Daoy (cell line): ENCODE measurements at places on chromosomes 6 and 20. TPM values are rescaled to one million over a fixed set of nuclear protein-coding genes. Genes with fewer than 3 reads are reported as not detected.

DNA sequence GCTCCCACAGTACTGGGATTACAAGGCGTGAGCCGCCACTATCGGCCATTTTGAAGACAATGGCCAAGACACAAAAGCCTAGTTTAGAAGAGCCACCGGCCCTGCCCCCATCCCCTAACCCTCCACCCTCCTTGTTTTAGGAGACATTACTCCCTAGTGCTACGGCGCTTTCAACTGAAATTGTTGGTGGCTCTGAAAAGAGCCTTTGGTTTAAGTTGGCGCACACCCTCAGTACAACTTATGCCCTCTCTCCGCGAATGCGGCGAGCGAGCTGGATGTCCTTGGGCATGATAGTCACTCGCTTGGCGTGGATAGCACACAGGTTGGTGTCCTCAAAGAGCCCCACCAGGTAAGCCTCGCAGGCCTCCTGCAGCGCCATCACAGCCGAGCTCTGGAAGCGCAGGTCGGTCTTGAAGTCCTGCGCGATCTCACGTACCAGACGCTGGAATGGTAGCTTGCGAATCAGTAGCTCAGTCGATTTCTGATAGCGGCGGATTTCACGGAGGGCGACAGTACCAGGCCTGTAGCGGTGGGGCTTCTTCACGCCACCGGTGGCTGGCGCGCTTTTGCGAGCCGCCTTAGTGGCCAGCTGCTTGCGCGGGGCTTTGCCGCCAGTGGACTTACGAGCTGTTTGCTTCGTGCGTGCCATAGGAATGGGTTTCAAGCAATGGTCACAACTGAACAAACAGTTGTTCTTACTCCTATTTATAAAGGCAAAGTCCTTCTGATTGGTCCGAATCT, 114.9 kb upstream of the BTN3A2 start:
- DNase-seq = peak; percentile 78

Gene CHRNA4
- total RNA-seq = not detected in 2 replicates

Gene PCSK2
- 0.06 TPM in 1 of 2 replicates, not detected in the other for total RNA-seq

DNA sequence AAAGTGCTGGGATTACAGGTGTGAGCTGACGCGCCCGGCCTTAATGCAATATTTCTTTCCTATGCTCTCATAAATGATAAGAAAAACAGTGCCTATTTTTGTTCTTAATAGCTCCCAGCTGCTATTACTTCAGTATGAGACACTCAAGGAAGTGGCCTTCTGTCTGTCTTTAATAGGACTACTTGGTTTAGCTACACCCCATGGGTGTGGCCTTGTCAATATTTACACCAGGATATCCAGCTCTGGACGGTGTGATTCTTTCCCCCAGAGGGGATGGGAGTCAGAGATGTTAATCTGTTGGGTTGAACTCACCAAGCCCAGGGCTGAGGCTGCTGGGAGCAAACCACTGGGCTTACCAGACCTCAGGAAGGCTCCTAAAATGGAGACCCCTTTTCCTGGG, 134.2 kb downstream of the CEP57L1 start:
- peak; percentile 31 for DNase-seq

GRCh38 chr6:109240370-109241084, 141.7 kb downstream of the CD164 start:
- DNase-seq = no peak

DNA sequence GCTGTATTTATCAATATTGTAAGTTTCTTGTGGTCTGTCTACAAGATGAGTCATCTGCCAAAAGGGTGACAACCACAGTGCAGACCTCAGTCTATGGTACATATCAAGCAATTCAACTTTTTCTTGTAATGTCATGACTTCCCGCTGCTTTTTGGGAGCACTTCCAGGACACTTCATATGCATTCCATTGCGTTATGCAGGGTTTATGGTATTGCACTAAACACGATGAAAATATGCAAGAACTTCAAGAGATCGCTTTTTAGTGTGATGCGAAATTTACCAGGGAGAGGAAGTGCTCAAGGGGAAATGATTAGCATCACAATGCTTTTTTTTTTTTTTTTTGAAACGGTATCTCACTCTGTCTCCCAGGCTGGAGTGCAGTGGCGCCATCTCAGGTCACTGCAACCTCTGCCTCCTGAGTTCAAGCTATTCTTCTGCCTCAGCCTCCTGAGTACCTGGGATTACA, 166.5 kb downstream of the TFAP2A start:
- peak; percentile 88 for DNase-seq

Gene IL20RA
- 0.27 and 0.57 TPM in 2 replicates for total RNA-seq

GRCh38 chr6:69609836-69610472, 186.9 kb downstream of the LMBRD1 start:
- DNase-seq = no peak

Gene MDFI
- total RNA-seq = 45.7 and 53.7 TPM in 2 replicates

GRCh38 chr6:8736156-8736895, 301.0 kb upstream of the SLC35B3 start:
- peak; percentile 61 for DNase-seq

DNA sequence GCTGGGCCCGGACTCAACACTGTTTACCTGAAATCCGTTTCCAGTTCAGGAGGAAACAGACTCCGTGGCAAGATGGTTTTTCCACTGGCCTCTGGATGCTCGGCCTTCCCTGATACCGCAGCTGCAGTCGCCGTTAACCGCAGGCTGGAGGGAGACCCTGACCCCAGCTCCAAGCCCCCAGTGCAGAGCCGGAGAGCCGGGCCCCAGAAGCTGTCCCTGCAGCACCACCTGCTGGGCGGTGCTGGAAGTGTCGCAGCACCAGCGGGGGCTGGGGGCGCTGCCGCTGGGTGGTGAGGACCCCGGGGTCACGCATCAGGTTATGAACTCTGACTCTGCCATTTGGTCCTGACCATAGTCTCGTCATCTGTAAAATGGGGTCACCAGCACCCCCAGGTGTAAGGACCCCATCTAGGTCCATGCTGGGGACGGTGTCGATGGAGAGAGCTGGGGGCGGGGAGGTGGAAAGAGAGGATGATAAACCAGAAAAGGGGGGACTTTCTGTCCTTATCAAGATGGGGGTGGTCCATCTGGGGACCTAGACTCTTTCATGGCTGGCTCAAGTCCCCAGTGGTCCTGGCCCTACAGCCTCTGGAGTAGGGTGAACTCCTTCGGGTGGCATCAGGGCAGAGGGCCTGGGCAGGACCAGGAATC, 20.8 kb upstream of the CHRNA4 start:
- DNase-seq = no peak

DNA sequence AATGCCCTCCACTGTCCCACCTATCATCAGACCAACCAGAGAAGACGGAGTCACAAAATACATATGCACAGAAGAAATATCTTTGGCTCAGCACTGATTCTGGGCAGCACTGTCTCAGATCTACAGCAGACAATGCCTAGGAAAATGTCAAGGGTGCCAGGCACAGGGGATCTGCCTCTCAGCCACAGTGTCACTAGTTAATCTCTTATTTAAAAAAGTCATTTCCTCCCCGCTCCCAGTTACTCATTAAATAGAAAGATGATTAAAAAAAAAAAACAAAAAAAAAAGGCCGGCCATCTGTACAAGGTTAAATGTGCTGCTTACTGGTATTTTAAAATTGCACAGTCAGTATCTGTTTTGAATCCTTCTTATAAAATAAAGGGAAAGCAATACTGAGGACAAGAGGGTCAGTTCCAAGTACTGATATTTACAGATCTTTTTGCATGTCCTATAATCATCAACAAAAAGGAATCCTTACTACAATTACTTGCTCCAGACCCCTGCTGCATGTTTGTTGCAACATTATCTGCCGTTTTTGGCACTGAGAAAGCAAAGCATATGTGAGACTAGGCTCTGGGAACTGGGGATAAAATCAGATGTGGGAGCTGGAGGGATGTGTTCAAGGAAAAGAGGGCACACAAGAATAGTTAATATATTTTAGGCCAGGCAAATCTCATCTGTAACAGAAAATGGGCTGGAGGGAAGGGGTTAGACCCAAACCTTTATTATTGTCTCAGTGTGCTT, 299.3 kb downstream of the KIF16B start:
- no peak for DNase-seq

GRCh38 chr6:47592131-47592840, 106.1 kb upstream of the ADGRF4 start:
- DNase-seq = no peak

Gene TRIM40
- total RNA-seq = not detected in 2 replicates

GRCh38 chr6:109891924-109892323, 86.2 kb upstream of the GPR6 start:
- no peak for DNase-seq

DNA sequence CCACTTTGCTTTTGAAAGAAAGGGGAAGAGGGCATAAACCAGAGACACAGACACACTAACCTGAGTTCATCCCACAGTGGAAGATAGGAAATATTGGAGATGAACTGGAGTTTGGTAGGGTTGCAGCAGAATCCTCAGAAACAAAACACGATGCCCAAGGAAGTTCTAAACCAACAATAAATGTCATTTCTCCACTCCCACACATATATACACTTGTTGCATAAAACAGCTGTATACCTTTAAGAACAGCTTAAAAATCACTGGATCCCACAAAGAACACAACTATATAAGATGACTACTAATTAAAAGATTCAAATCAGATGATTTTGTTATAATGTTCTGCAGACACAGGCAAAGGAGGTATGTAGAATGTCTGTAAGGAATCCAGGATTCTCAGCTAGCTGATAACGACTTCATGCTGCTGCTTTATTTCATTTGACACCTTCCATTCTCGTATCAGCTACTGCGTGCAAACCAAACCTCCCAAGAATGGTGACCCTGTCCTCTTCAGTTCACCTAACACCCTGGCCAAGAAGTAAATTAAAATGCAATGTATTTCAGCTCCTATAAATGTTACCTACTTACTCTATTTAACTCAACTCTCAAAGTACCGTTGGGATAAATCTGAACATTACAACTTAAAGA, 14.3 kb downstream of the KIF13A start:
- DNase-seq = no peak

DNA sequence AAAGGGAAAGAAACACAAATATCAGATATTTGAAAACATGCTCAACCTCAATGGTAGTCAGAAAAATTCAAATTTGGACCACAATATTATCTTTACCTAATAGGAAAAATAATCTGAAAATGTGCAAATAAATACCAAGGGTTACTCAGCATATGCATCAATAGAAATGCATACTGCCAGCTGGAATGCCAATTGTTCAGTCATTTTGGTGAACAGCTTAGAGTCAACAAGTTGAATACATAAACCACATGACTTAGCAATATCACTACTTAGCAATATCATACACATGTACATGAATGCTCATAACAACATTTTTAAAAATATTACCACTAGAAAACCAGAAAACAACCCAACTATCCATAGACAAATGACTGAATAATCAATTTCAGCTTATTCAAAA, 212.7 kb downstream of the PTPRK start:
- DNase-seq = no peak

Gene SLPI
- not detected in 2 replicates for total RNA-seq

Gene ECT2L
- total RNA-seq = not detected in 2 replicates

Gene CASP8AP2
- 11.5 and 12.3 TPM in 2 replicates for total RNA-seq

DNA sequence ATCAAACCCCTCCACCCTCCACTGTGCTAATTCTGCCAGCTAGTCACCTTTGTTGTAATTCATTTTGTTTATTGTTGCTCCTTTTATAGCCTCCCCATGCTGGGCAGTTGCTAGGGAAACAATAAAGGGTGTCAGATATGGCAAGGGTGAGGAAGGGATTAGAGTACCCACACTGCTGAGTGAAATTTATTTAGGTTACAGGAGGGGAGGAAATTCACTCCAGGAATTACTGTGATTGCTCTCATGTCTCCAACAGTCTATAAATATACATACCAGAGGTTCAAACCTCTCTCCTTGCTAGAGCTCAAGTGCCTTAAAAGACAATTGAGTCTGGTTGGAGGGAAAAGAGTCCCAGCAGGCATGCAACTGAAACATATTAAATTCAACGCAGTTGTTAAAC, 90.6 kb upstream of the ADGRF1 start:
- DNase-seq = peak; percentile 47

- no peak for DNase-seq
These were observed 483.2 kb downstream of the QKI start for GRCh38 chr6:163897669-163898068.

GRCh38 chr6:73516514-73517489, 4.0 kb downstream of the EEF1A1 start:
- DNase-seq = no peak

- peak; percentile 88 for DNase-seq
These were observed 16.6 kb upstream of the FBXO9 start for GRCh38 chr6:53048431-53049195.

- no peak for DNase-seq
These were observed 132.2 kb upstream of the INSM1 start for GRCh38 chr20:20235681-20236080.

Gene FOXC1
- total RNA-seq = 5.9 and 7.0 TPM in 2 replicates

Gene SIRPB1
- 0.06 and 0.11 TPM in 2 replicates for total RNA-seq

Gene PRSS35
- total RNA-seq = not detected in 2 replicates

Gene COL20A1
- total RNA-seq = 0.97 and 1.3 TPM in 2 replicates

GRCh38 chr20:2108987-2109386, 7.4 kb downstream of the STK35 start:
- DNase-seq = peak; percentile 66

DNA sequence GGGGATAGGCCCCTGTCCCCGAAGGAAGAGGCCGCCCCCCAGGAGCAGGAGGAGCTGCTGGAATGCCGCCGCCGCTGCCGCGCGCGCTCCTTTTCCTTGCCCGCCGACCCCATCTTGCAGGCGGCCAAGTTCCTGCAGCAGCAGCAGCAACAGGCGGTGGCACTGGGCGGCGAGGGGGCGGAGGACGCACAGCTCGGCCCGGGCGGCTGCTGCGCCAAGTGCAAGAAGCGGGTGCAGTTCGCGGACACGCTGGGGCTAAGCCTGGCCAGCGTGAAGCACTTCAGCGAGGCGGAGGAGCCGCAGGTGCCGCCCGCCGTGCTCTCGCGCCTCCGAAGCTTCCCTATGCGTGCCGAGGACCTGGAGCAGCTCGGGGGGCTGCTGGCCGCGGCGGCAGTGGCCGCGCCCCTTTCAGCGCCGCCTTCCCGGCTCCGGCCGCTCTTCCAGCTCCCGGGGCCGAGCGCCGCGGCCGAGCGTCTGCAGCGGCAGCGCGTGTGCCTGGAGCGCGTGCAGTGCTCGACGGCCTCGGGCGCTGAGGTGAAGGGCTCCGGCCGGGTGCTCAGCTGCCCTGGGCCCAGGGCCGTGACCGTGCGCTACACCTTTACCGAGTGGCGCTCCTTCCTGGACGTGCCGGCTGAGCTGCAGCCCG, 630 bp downstream of the PPP1R3G start:
- DNase-seq = peak; percentile 62

DNA sequence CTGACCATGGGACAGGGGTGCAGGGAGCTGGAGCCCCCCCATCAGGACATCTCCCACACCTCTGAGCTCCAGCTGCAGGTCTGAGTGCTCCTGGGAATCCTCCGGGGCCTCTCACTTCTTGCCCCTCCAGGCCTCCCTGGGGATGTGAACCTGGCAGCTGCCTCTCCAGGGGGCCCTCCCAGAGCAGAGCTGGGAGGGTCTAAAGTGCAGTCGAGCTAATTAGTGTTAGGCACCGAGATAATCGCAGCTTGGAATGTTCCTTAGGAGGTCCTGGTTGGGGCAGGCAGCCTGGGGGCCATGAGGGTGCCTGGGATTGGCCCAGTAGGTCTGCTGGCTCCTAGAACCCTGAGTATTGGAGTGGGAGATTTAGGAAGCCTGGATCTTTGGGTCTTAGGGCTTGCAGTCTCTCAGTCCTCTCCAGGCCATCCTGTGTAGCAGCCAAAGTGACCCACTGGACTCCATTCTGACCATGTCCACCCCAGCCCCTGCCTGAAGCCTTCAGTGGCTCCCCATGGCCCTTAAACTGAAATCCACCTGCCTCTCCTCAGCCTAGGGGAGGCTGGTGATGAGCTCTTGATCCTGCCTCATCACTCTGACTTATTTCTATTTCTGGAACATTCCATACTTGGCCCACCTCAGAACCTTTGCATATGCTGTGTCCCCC, 26.0 kb downstream of the CEBPB start:
- DNase-seq = no peak

GRCh38 chr6:60867548-60867947, 1418.5 kb downstream of the KHDRBS2 start:
- DNase-seq = no peak

- DNase-seq = no peak
These were observed 459.8 kb upstream of the RUNX2 start for GRCh38 chr6:44868335-44868668.
